Frontal cortex (tissue), 4 donors: ENCODE measurements at places on chromosomes 12 and 14.

DNA sequence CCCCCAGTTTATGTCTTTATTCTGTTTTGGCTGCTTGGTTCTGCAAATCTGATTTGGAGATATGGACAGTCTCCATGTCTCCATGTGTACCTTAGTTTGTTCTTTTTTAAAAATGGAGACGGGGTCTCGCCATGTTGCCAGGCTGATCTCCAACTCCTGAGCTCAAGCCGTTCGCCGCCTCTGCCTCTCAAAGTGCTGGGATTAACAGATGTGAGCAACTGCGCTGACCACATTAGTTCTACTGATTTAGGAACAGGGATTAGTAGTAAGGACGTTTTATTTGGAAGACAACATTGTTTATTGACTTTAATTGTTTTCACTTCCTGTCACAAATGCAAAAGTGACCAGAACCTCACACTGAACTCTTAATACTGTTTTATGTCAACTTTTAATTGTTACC lies 14.7 kb downstream of the AEBP2 start:
- no peak for DNase-seq

DNA sequence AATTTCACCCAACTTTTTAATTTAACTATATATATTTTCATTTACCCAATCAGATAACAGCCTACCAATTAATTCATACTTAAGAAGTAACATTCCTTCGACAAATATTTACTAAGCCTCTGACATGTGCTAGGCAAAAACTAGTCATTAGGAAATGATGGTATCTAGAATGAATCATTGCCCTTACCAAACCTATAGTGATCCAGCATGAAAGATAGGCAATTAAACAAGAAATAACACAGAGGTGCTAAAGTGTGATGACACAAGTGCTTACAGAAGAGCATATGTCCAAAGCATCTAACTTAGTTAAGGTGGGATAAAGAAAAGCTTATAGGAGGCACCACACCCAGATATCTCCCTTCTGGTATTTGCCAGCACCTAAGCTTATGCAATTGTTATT lies 166.5 kb upstream of the RASSF8 start:
- no peak for DNase-seq

GRCh38 chr12:104507672-104508071 lies 50.9 kb downstream of the CHST11 start:
- DNase-seq: no peak

GRCh38 chr12:105384916-105385535 lies 54.5 kb downstream of the C12orf75 start:
- no peak for DNase-seq

GRCh38 chr14:24978862-24979724 lies 70.9 kb downstream of the STXBP6 start:
- DNase-seq: no peak

DNA sequence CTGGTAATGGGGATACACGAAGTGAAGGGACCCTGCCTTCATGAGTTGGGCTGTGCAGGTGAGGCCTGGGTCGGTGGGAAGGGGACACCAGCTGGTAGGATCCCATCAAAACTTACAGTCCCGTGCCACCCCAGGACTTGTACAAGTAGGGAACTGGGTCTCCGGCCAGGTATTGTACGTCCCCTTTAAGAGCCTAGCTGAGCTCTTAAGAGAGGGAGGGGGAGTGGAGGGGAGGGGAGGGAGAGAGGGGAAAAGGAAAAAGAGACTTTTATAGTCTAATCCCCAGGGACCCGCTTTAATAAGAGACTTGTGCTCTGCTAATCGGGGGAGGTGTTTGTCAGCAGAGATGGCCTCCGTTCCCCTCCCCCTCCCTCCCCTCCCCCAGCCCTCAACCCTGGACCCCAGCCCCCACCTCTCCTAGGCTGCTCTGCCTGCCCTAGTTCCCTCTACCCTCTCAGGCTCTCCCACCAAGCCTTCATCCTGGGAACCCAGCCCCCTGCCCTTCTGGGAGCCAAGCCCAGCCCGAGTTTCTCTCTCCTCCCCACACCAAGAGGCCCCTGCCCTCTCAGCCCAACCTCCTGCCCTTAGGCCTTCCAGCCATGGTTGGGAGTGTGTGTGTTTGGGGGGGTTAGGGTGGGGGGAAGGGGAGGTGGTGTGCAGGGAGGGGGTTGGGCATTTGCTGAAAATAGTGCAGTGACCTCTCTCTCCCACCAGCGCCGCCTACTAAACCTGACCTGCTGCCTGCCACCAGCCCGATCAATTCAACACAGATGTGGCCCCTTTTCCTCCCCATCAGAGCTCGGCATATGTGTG lies 2.6 kb downstream of the GDF11 start:
- peak; percentile 34 for DNase-seq

GRCh38 chr12:29223956-29224543 lies 75.0 kb downstream of the FAR2 start:
- no peak for DNase-seq
